SW480 (cell line): ENCODE measurements at places on chromosomes 1 and 21.

GRCh38 chr1:19029191-19030085 is 73.0 kb upstream of the IFFO2 start:
- DNase-seq: no peak

GRCh38 chr1:231590453-231591198 is 36.0 kb upstream of the DISC1 start:
- peak; percentile 58 for DNase-seq

- no peak for DNase-seq
Measured at GRCh38 chr1:37161171-37161570, 126.9 kb upstream of the GRIK3 start.

DNA sequence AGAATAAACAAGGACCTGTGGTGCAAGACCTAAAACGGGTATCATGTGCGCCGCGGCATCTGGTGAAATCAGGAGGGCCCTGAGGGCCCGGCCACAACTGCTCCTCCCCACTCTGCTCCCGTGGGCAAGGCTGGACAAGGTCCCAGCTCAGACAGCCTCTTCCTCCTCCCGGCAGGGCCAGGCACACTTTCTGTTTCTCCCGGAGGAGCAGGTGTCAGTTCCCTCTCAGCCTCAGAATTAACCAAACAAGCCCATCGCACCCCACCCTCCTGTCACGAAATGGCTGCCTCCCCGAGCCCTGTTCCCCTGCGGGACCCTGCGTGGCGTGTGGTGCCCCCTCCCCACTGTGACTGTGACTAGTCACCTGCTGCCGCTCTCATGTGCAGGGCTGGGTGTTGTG is 15.2 kb downstream of the PTTG1IP start:
- DNase-seq: no peak

- no peak for DNase-seq
Measured at GRCh38 chr1:54096877-54097240, 43.5 kb downstream of the TCEANC2 start.

DNA sequence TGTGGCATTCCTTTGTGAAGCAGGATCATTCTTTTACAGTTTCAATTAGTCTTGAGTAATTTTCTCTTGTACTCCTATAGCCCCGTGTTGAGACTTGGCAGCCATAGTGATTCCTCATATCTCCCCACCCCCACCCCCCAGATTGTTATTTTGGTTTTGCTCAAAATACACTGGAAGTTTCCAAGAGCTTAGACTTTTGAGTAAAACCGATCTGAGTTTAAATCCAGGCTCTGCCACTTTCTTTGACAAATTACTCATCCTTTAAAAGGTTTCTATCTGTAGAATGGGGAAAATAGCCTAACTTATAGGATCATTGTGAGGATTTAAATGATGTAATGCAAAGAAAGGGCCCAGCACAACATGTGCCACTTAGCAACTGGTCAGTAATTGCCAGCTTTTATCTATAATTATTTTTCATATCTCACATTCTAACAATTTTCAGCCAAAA is 53.1 kb upstream of the RC3H1 start:
- DNase-seq: no peak

GRCh38 chr1:5685446-5686040 is 306.7 kb downstream of the NPHP4 start:
- DNase-seq: no peak

- DNase-seq: no peak
Measured at GRCh38 chr1:220681220-220681880, 8.8 kb upstream of the C1orf115 start.

GRCh38 chr1:221810406-221810805 is 68.5 kb upstream of the DUSP10 start:
- no peak for DNase-seq

GRCh38 chr1:165954940-165955339 is 127.5 kb downstream of the UCK2 start:
- peak; percentile 52 for DNase-seq

DNA sequence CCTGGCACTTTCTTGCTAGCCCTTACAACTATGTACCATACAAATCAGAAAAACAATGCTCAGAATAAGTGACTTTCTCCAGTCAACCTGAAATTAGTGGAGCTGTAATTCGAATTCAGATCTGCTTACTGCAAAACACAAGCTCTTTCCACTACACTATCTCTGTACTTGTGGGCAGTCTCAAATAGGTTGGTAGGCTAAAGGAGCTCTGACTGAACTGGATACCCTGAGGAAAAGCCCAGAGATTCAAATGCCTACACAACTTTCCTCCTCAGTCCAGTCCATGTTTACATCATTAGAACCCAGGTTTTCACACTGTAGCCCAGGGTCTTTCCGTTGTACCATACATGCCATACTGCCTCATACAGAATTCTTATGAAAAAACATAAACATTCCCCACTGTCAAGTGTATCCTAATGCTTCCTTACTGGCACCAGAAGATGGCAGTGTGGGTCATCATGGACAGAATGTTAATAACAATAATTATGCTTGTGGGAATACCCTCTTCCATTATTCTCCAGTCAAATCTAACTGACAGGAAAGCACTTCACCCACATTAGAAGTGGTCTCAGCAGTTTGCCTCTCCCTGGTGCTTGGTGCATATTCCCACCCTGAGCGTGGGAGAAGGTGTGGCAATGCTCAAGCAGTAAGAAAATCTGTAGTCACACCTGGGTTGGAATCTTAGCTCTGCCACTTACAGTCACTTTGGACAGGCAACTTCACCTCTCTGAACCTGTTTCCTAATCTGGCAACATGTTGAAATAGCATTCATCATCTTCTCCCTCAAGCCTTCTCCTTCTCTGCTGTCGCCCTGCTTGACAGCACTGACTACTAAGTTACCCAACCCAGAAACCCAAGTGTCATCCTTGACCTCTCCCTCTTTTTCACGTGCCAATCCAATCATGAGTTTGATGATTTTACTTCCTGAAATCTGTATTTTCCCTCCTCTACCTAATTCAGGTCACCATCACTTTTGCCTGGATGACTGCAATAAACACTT is 14.4 kb upstream of the ZFYVE9 start:
- peak; percentile 70 for DNase-seq

DNA sequence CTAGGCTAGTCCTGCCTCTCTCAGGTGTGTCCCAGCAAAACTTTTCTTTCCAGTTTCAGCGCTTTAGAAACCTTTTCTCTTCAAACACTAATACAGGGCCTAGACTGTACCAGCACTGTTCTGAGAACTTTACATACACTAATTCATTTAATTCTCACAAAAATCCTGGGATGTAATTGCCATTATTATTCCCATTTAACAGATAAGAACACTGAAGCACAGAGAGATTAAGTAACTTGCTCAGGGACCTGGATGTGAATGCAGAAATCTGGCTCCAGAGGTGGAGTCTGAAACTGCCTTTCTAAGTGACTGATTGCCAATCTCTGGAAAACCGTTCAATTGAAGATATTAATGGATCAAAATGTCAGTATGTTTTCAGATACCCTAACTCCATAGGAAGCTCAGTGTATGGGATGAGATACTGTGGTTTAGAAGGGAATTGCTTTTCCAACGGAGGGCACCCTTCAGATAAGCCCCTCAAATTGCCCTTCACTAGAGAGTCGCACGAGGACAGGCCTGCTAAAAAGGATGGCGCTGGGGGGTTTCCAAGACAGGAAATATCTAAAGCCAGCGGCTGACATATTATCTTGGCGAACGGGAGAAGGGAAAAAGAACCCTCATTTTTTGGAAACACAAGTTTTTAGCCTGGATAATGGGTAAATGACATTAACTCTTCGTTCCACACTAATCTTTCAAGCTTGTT is 698 bp upstream of the UCK2 start:
- DNase-seq: no peak
